CD8-positive, alpha-beta T cell (primary cell): ENCODE measurements at places on chromosomes 2 and 18. TPM values are rescaled to one million over a fixed set of nuclear protein-coding genes. Genes with fewer than 3 reads are reported as not detected.

GRCh38 chr18:57640236-57640635 lies 18.6 kb upstream of the NARS1 start:
- DNase-seq: no peak

DNA sequence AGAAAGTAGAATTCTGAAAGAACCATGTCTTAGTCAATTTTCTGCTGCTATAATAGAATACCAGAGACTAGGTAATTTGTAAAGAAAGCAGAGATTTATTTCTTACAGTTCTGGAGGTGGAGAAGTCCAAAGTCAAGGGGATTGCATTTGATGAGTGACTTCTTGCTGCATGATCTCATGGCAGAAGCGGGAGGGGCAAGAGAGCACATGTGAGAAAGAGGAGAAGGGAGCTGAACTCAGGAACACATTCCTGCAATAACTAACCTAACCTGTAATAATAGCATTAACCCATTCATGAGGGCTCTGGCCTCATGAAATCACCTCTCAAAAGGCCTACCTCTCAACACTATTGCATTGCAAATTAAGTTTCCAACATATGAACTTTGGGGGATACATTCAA lies 797.5 kb upstream of the POU3F3 start:
- DNase-seq: no peak

- DNase-seq: no peak
Measured at GRCh38 chr18:69626643-69627242, 226.1 kb downstream of the DOK6 start.

DNA sequence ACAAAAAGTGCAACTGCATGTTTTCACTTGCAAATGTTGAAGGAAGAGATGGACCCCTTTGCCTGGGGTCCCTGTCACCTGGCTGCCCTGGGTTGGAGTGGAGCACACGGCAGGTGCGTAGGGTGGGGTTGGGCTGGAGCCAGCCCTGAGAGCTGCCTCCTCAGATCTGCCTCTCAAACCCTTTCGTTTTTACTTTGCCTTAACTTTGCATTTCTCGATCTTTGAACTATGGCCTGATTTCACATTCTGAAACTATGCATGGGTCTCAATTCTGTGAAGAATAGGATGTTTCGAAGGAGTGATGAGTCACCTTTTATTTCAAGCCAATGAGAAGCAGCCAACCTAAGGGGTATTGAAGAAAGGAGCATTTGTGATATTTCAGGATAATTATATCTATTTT lies 132.8 kb downstream of the ACOXL start:
- no peak for DNase-seq

DNA sequence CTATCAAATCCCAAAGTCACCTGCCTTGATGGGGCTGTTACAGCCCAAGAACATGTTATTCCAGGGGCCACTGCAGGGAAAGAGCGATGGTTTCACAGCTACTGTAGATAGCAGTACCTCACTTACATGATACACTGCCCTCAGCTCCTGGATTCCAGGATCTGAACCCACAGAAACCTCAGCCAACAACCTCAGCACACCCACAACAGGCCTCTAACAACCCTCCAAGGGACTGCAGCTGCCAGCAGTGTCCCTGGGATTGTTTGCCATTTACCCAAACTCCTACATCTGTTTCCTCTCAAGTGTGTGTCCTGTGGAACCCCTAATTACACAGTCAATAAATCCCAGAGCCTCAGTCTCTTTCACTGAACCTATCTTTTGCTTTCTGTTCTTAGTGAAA lies 28.2 kb downstream of the OSBPL1A start:
- no peak for DNase-seq

TRABD2A gene
- 142 TPM for total RNA-seq
